Mesenteric fat pad (tissue), 1 donor: ENCODE measurements at places on chromosomes 1 and 21. TPM values are rescaled to one million over a fixed set of nuclear protein-coding genes. Genes with fewer than 3 reads are reported as not detected.

The CTTNBP2NL gene
- 44.4 TPM for total RNA-seq

The BMP8B gene
- 0.74 TPM for total RNA-seq

The PRKAA2 gene
- 1.4 TPM for total RNA-seq

The CATSPER4 gene
- total RNA-seq: not detected

The KCNE2 gene
- not detected for total RNA-seq

The KRTAP7-1 gene
- not detected for total RNA-seq

The HOOK1 gene
- total RNA-seq: not detected

The TPTE gene
- not detected for total RNA-seq
